Thoracic aorta (tissue), 2 donors: ENCODE measurements at places on chromosomes 7 and 10.

GRCh38 chr10:93494494-93494893 is 1.9 kb upstream of the CEP55 start:
- no peak for DNase-seq
- H3K4me1 ChIP-seq: peaks cover 6% of the 10 kb centered on the region
- H3K36me3 ChIP-seq: no peaks in the 10 kb centered on the region
- H3K27ac ChIP-seq: no peak overlapping the region

DNA sequence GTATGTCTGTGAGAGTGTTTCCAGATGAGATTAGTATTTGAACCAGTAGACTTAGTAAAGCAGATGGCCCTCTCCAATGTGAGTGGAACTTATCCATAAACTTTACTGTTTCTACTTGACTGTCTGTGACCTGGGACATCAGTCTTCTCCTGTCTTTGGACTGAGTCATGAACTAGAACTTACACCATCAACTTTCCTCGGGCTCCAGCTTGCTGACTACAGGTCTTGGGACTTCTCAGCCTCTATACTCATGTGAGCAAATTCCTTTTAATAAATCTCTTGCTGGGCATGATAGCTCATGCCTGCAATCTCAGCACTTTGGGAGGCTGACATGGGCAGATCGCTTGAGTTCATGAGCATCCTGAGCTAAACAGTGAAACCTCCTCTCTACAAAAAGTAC is 25.7 kb upstream of the WAPL start:
- DNase-seq: no peak
- H3K36me3 ChIP-seq: no peaks in the 10 kb centered on the region
- no peak overlapping the region for H3K4me3 ChIP-seq
- H3K4me1 ChIP-seq: no peaks in the 10 kb centered on the region

DNA sequence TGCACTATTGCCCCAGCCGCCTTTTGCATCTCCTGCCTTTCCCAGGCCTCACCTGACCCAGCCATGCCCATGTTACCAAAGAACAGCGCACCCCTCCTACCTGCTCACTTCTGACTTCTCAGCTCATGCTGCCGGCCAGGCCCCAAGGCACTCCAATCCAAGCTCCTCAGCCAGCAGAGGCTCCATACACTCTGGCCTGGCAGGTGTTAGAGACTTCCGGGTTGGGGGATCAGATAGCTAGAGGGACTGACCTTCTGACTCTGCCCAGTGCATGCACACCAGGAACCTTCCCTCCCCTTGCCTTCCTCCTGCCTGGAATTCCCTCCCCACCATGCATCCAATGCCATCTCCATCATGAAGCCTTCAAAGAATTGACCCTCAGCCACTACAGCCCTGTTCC is 56.2 kb upstream of the ZMIZ1 start:
- no peaks in the 10 kb centered on the region for H3K27me3 ChIP-seq
- H3K36me3 ChIP-seq: no peaks in the 10 kb centered on the region
- H3K4me1 ChIP-seq: no peaks in the 10 kb centered on the region
- no peak overlapping the region for H3K27ac ChIP-seq
- H3K4me3 ChIP-seq: no peak overlapping the region
- DNase-seq: no peak

DNA sequence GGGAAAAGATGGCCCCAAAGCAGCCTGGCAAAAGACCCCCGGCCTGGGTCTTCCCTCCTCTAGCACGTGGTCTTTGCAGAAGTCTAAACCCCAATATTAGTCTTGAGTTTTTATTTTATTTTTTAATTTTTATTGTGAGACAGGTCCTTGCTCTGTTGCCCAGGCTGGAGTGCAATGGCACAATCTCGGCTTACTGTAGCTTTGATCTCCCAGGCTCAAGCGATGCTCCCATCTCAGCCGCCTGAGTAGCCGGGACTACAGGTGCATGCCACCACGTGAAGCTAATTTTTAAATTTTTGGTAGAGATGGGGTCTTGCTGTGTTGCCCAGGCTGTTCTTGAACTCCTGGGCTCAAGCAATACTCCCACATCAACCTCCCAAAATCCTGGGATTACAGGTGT is 40.3 kb upstream of the MXI1 start:
- peaks cover 11% of the 10 kb centered on the region for H3K4me1 ChIP-seq
- no peaks in the 10 kb centered on the region for H3K27me3 ChIP-seq
- DNase-seq: no peak
- H3K4me3 ChIP-seq: no peak overlapping the region

GRCh38 chr10:17201794-17202116 is 283 bp upstream of the TRDMT1 start:
- DNase-seq: no peak
- peak overlapping the region; percentile 98 for H3K27ac ChIP-seq
- H3K36me3 ChIP-seq: no peaks in the 10 kb centered on the region
- peaks cover 11% of the 10 kb centered on the region for H3K4me1 ChIP-seq

- H3K27ac ChIP-seq: no peak overlapping the region
- H3K36me3 ChIP-seq: no peaks in the 10 kb centered on the region
- H3K4me1 ChIP-seq: peaks cover 4% of the 10 kb centered on the region
- no peaks in the 10 kb centered on the region for H3K27me3 ChIP-seq
- H3K4me3 ChIP-seq: no peak overlapping the region
- no peak for DNase-seq
These were observed 75.3 kb upstream of the IL6 start for GRCh38 chr7:22651534-22652243.
